ENCODE measurements at places on chromosomes 1 and 21. TPM values are rescaled to one million over a fixed set of nuclear protein-coding genes. Genes with fewer than 3 reads are reported as not detected.

- no peak overlapping the region for H3K4me3 ChIP-seq
- H3K27ac ChIP-seq: no peak overlapping the region
- DNase-seq: no peak
- H3K27me3 ChIP-seq: no peaks in the 10 kb centered on the region
- H3K4me1 ChIP-seq: no peaks in the 10 kb centered on the region
Measured at GRCh38 chr1:188406636-188407035, 1577.9 kb downstream of the PLA2G4A start.

DNA sequence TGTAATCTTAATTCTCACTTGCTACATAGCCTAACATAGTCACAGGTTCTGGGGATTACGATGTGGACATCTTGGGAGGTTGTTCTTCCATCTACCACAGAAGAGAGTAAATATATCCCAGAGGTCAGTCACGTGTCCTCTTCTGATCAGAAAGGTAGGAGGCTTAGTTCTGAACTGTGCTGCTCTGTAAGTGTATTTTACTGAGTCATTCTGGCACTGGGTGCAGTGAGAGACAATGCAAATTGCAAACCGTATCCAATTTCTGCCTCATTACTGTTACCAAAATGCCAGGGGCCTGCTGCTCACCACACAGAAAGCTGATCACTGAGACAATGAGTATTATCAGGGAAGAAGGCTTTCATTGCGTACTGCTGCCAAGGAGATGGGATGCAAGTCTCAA lies 104.0 kb downstream of the GABPA start:
- peaks cover 17% of the 10 kb centered on the region for H3K27me3 ChIP-seq
- no peaks in the 10 kb centered on the region for H3K36me3 ChIP-seq
- no peak overlapping the region for H3K4me3 ChIP-seq
- H3K27ac ChIP-seq: no peak overlapping the region

- no peak for DNase-seq
- peak overlapping the region; percentile 68 for H3K27ac ChIP-seq
- H3K4me3 ChIP-seq: peak overlapping the region; percentile 86
Measured at GRCh38 chr1:226111098-226111882, 48.8 kb downstream of the H3-3A start.

DNA sequence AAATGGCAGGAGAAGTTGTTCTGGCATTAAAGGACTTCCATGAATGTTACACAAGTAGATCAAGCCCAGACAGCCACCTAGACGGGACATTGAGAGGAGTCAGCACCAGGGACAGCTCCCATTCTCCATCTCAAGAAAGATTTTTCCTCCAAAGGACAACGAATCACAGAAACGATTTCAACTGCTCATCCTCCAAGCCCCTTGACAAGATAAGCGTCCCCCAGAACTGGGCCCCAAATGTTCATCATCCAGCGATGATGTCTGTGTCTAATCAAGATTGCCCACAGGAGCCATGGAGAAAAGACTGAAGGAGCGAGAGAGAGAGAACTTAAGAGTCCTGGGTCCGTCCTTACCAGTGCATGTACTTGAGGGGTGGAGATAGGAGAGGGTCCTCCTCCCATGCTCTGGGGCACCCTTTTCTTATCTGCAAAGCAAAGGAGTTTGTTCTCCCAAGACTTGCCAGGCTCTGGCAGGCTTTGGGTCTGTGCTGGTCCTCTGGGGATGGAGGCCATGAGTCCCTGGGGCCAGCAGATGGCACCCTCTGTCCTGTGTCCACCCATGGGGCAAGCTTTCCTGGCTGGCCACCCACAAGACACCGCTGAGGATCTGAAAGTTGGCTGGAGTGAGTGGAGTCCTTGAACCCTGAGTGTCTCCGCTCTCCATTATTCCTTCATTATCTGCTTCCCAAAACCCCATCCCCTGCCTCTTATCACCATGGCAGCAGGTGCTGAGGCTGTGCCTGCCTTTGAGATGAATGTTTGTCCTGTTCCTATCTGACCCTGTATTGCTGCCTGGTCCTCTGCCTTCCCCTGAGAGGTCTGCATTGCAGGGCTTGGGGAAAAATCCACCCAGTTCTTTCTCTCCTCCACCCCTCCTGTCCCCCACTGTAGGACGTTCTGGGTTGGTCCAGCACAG lies 164.6 kb downstream of the ACTL8 start:
- H3K27ac ChIP-seq: no peak overlapping the region
- H3K4me1 ChIP-seq: no peaks in the 10 kb centered on the region
- no peaks in the 10 kb centered on the region for H3K36me3 ChIP-seq
- peak; percentile 28 for DNase-seq

GRCh38 chr1:61962631-61963030 lies 220.4 kb downstream of the PATJ start:
- no peak for DNase-seq
- H3K27me3 ChIP-seq: no peaks in the 10 kb centered on the region
- no peak overlapping the region for H3K27ac ChIP-seq

DNA sequence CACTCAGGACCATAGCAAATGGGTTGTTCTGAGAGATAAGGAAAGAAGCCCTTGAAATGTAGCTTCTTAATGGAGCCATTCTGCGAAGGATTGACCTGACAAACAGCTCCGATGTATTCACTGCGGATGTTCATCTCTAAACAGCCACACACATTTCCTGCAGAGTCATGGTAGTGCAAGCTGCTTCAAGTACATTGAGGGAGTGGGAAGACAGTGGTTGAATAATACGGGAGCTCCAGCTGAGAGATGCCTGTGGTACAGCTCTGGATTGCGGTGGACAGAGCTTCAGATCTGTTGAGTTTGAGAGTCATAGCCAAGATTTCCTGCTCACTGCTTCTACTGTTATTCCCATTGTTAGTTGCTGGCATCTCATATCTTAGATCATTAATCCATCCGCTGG lies 86.6 kb downstream of the ZBTB18 start:
- no peaks in the 10 kb centered on the region for H3K36me3 ChIP-seq
- H3K4me1 ChIP-seq: peaks cover 8% of the 10 kb centered on the region
- H3K4me3 ChIP-seq: no peak overlapping the region
- no peaks in the 10 kb centered on the region for H3K27me3 ChIP-seq

GRCh38 chr1:194447636-194448035 lies 1261.2 kb upstream of the B3GALT2 start:
- H3K27me3 ChIP-seq: no peaks in the 10 kb centered on the region
- H3K36me3 ChIP-seq: no peaks in the 10 kb centered on the region
- no peak overlapping the region for H3K27ac ChIP-seq
- H3K4me1 ChIP-seq: no peaks in the 10 kb centered on the region
- H3K4me3 ChIP-seq: no peak overlapping the region

- H3K27ac ChIP-seq: no peak overlapping the region
- no peaks in the 10 kb centered on the region for H3K27me3 ChIP-seq
- H3K4me1 ChIP-seq: peaks cover 19% of the 10 kb centered on the region
- no peak overlapping the region for H3K4me3 ChIP-seq
- no peaks in the 10 kb centered on the region for H3K36me3 ChIP-seq
Measured at GRCh38 chr21:41602531-41602930, 94.6 kb upstream of the TMPRSS2 start.

DNA sequence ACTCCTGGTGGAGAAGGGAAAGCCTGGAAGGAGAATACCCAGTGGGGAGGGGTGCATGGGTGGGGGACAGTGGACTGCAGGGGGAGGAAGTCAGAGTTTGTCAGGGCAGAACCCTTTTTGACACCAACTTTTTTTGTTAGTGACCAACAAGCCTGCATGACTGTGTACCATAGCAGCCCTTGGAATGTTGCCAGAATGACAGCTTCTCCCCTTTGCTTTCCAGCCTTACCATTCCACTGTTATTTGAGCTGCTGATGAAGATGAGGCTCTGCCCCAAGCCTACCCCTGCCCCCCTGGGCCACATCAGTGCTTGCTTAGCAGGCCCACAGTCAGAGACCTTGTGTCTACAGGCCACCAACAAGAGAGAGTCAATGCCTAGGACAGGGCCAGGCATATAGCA lies 341.2 kb downstream of the HHAT start:
- no peaks in the 10 kb centered on the region for H3K4me1 ChIP-seq
- no peak overlapping the region for H3K4me3 ChIP-seq
- H3K27me3 ChIP-seq: no peaks in the 10 kb centered on the region
- DNase-seq: no peak

GRCh38 chr1:43177691-43178090 lies 5.6 kb downstream of the CFAP57 start:
- no peak for DNase-seq
- peaks cover 15% of the 10 kb centered on the region for H3K27me3 ChIP-seq
- H3K4me1 ChIP-seq: no peaks in the 10 kb centered on the region
- peaks cover under 1% of the 10 kb centered on the region for H3K36me3 ChIP-seq
- no peak overlapping the region for H3K27ac ChIP-seq
- H3K4me3 ChIP-seq: no peak overlapping the region

DNA sequence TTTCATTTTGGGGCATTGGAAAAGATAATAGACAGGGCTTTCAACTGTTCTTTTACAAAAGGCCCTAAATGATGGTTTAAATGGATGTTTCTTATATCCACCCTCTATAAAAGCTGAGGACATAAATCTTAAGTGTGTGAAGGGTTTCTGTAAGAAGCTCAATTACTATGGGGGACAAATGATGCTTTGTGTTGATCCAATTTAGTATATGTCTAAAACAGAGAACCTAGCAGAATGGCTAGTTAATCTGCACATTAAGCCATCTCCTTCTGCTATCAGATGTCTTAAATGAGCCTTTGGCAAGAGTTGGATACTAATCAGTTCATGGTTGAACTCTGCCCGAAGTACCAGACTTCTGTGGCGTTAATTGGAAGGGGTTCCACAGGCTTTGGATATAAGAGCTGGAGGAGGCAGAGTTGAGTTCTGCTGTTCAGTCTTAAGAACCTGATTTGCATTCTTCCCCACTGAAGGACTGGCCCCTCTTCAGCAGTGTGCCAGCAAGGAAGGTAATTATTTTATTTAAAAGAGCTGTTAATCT lies 43.1 kb downstream of the PTGFRN start:
- no peak overlapping the region for H3K4me3 ChIP-seq
- DNase-seq: no peak
- H3K4me1 ChIP-seq: no peaks in the 10 kb centered on the region

DNA sequence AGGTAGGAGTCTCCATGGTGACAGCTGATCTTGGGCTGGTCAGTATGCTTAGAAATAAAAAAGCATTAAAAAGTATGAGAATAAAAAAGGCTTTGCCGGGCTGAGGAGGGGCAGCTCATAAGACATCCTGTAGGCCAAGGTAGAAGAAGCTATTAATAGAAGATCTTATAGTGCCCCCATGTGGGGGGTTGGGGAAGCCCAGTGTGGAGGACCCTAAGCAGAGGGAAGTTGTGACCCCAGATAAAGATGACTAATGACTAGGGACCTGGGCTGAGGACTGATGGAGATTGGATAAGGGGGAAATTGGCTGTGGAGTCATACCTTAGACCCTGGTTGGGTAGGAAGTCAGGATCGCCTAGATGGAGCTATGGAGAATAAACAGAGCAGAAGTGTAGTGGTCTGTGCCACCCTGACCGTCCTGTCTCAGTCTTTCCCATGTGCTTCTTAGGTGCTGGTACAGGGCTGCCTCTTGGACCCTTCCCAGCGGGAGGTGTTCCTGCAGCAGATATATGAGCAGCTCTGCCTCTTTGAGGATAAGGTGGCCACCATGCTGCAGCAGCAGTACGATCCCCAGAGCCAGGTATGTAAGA lies 25.0 kb downstream of the SZT2 start:
- peak; percentile 78 for DNase-seq
- H3K27ac ChIP-seq: peak overlapping the region; percentile 5
- H3K36me3 ChIP-seq: peaks cover 7% of the 10 kb centered on the region
- H3K27me3 ChIP-seq: no peaks in the 10 kb centered on the region
- no peak overlapping the region for H3K4me3 ChIP-seq

Gene CHTOP
- total RNA-seq: 100 TPM

Gene HHAT
- 5.5 TPM for total RNA-seq

Gene FBXO44
- 10.1 TPM for total RNA-seq

Gene SAMD13
- 1.8 TPM for total RNA-seq

Gene AMPD1
- not detected for total RNA-seq

Gene ITGB2
- total RNA-seq: 0.42 TPM

Gene NES
- total RNA-seq: 7.4 TPM

All from Calu3 (cell line).